ENCODE measurements at places on chromosomes 16 and 17. TPM values are rescaled to one million over a fixed set of nuclear protein-coding genes. Genes with fewer than 3 reads are reported as not detected.

The NOXO1 gene
- total RNA-seq = 0.72 TPM

The PPP1R27 gene
- 0.17 TPM for total RNA-seq

The ZC3H18 gene
- 13.7 TPM for total RNA-seq

The TEFM gene
- total RNA-seq = 18.6 TPM

The NPIPA2 gene
- total RNA-seq = not detected

The NTN3 gene
- 3.0 TPM for total RNA-seq

The SLC35G3 gene
- not detected for total RNA-seq

The MRC2 gene
- total RNA-seq = 75.3 TPM

Data from spinal cord (tissue), 10 donors.